ENCODE measurements at places on chromosomes 1 and 21. TPM values are rescaled to one million over a fixed set of nuclear protein-coding genes. Genes with fewer than 3 reads are reported as not detected.

- H3K4me1 ChIP-seq, result peaks cover 6% of the 10 kb centered on the region
- no peak overlapping the region for H3K27ac ChIP-seq
- no peaks in the 10 kb centered on the region for H3K27me3 ChIP-seq
- H3K4me3 ChIP-seq, result no peak overlapping the region
- no peak for DNase-seq
Observed at GRCh38 chr21:42148584-42148983, 70.4 kb upstream of the ABCG1 start.

DNA sequence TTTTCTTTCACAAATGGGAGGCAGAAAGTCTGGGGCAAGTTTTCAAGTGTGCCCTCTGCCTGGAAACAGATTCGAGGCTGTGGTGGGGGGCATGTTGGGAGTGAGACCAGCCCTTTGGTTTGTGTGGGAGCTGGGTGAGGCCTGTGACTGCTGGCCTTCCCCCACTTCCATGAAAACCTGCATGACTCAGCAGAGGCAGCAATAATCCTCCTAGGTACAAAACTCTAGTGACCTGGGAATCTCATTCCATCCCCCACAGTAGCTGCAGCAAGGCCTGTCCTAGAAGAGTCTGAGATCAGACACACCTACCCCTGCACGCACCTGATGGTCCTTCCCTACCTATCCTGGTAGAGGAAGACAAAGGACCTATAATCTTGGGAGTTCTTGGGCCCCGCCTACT is 42.1 kb upstream of the KIAA0040 start:
- H3K4me1 ChIP-seq, result no peaks in the 10 kb centered on the region
- no peak for DNase-seq
- no peak overlapping the region for H3K4me3 ChIP-seq
- no peak overlapping the region for H3K27ac ChIP-seq

GRCh38 chr1:226602186-226603021 is 53.8 kb downstream of the STUM start:
- H3K4me1 ChIP-seq, result peaks cover 36% of the 10 kb centered on the region
- no peaks in the 10 kb centered on the region for H3K36me3 ChIP-seq
- 0 out of 2 replicates have a peak overlapping the region, but pooled peaks have one; percentile 13 for H3K27ac ChIP-seq
- H3K4me3 ChIP-seq, result no peak overlapping the region

- no peaks in the 10 kb centered on the region for H3K36me3 ChIP-seq
- no peak overlapping the region for H3K4me3 ChIP-seq
- H3K27me3 ChIP-seq, result no peaks in the 10 kb centered on the region
- no peak overlapping the region for H3K27ac ChIP-seq
- no peaks in the 10 kb centered on the region for H3K4me1 ChIP-seq
- DNase-seq, result no peak
Observed at GRCh38 chr21:25039461-25040380, 567.6 kb downstream of the MRPL39 start.

Gene LENEP
- total RNA-seq, result not detected

GRCh38 chr1:113197719-113198330 is 124.8 kb downstream of the LRIG2 start:
- H3K36me3 ChIP-seq, result no peaks in the 10 kb centered on the region
- H3K27ac ChIP-seq, result no peak overlapping the region
- H3K4me1 ChIP-seq, result no peaks in the 10 kb centered on the region
- no peaks in the 10 kb centered on the region for H3K27me3 ChIP-seq

GRCh38 chr1:209527993-209528717 is 55.4 kb upstream of the CAMK1G start:
- no peaks in the 10 kb centered on the region for H3K36me3 ChIP-seq
- H3K27me3 ChIP-seq, result no peaks in the 10 kb centered on the region
- no peaks in the 10 kb centered on the region for H3K4me1 ChIP-seq
- no peak overlapping the region for H3K27ac ChIP-seq
- no peak overlapping the region for H3K4me3 ChIP-seq

Gene SRP9
- total RNA-seq, result 735 TPM

DNA sequence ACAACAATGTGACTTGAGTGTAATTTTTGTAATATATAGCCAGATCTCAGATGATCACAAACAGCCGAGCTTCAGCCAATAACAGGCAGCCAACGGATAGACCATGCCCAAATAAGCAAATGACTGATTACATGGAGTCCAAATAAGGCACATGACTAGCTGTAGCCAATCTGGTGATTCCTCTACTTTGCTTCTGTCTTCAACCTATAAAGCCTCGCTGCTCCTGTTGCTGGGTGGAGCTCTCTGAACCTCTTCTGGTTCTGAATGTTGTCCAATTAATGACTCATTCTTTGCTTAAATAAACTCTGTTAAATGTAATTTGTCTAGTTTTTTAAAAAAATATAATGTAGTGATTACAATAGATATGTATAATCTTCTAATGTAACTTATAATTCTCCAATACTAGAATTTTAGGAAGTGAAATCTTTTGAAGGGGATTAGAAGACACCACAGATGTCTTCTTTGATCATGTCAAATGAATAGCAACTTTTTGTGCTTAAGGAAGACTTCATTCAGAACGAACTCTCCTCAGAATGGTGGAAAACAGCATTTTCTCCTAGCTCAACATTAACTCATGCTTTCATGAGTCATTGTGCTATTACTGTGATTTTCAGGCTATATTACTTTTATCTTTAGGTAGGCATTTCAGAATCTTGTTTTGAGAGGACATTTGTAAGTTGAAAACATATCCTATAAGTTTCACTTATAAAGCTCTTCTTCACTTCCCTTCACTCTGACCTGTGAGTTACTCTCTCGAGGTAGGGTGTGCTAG is 857.8 kb upstream of the B3GALT2 start:
- peak overlapping the region; percentile 25 for H3K27ac ChIP-seq
- H3K4me1 ChIP-seq, result peaks cover 18% of the 10 kb centered on the region
- no peak for DNase-seq
- H3K27me3 ChIP-seq, result no peaks in the 10 kb centered on the region
- H3K4me3 ChIP-seq, result no peak overlapping the region

Gene EPHA10
- not detected for total RNA-seq

DNA sequence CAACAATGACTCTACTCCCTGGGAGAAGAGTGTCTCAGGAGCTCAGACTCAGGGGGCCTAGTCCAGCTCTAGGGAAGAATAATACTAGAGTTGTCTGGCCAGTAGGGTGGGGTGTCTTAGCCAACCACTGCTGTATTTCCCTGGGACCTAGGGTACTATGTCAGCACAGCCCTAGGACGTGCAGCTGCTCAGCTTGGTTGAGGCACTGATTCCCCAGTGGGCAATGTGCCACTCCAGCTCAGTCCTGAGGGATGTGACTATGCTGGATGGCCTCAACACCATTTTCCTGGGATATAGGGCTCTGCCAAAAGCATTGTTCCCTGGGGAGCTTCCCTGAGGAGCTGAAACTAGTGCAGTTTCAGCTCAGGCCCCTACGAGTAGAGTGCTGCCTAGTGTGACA is 47.4 kb downstream of the TNN start:
- H3K4me3 ChIP-seq, result no peak overlapping the region
- H3K36me3 ChIP-seq, result no peaks in the 10 kb centered on the region
- no peaks in the 10 kb centered on the region for H3K4me1 ChIP-seq
- H3K27me3 ChIP-seq, result no peaks in the 10 kb centered on the region
- DNase-seq, result no peak

DNA sequence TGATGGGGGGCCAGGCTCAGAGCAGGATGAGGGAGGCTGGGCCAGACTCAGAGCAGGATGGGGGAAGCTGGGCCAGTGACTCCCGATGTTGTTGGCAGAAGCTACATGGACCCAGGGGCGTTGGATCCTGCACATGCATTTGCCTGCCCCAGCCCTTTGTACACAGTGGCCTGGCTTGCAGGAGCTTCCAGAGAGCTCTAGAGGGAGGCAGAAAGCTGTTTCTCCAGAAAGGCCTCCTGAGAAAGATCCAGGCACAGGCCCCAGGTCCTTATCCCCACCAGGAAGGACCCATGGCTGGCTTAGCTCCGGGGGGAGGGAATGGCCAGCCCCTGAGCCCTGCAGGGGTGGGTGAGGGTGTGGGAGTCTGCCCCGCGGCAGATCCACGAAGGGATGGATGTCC is 106.6 kb upstream of the ACTRT2 start:
- H3K27ac ChIP-seq, result no peak overlapping the region
- DNase-seq, result no peak
- H3K4me1 ChIP-seq, result no peaks in the 10 kb centered on the region
- no peaks in the 10 kb centered on the region for H3K27me3 ChIP-seq

GRCh38 chr1:200376528-200376927 is 33.3 kb downstream of the ZNF281 start:
- H3K36me3 ChIP-seq, result no peaks in the 10 kb centered on the region
- H3K27me3 ChIP-seq, result no peaks in the 10 kb centered on the region
- no peak for DNase-seq
- no peak overlapping the region for H3K27ac ChIP-seq
- H3K4me3 ChIP-seq, result no peak overlapping the region
- H3K4me1 ChIP-seq, result peaks cover 60% of the 10 kb centered on the region

DNA sequence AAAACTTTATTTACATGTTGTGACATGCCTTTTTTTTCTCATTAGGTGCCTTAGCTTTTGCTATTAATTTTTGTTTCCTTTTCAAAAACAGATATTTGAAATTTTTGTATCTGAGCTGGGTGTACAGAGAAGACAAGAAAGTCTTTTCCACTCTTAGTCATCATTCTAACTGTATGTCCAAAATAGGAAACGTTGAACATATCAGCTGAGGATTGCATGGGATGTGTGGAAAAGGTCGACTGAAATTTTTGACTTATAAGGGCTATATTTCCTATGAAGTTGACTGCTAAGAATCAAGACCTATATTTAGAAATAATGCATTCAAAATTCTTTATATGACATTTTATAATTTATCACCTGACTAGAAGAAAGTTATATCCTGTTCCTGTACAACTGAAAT is 270.0 kb upstream of the ZRANB2 start:
- no peaks in the 10 kb centered on the region for H3K4me1 ChIP-seq
- no peaks in the 10 kb centered on the region for H3K27me3 ChIP-seq
- DNase-seq, result no peak
- H3K4me3 ChIP-seq, result no peak overlapping the region
- no peak overlapping the region for H3K27ac ChIP-seq

GRCh38 chr1:186896211-186896610 is 67.5 kb downstream of the PLA2G4A start:
- H3K4me3 ChIP-seq, result no peak overlapping the region
- H3K27me3 ChIP-seq, result no peaks in the 10 kb centered on the region
- no peaks in the 10 kb centered on the region for H3K4me1 ChIP-seq
- no peaks in the 10 kb centered on the region for H3K36me3 ChIP-seq
- no peak overlapping the region for H3K27ac ChIP-seq

DNA sequence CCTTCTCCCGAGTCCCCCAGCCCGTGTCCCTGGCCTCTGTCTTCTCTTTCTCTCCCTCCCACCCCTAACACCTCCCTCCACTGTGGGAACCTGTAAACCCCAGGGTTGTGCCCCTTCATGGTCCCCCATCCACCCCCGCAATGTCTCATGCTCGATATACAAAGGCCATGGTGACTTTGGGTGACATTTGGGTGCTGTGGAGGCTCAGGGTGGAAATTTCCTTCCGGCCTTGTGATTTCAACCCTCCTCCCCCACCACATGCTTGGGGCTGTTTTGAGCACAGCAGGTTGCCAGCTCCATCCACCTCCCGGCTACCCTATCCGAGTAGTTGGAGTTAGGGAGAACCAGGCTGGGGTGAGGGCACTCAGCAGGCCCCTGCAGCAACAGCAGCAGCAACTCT is 25.7 kb upstream of the VPS13D start:
- DNase-seq, result no peak
- H3K4me1 ChIP-seq, result no peaks in the 10 kb centered on the region
- no peak overlapping the region for H3K27ac ChIP-seq
- no peaks in the 10 kb centered on the region for H3K36me3 ChIP-seq
- H3K4me3 ChIP-seq, result no peak overlapping the region

GRCh38 chr1:208150833-208151458 is 93.2 kb downstream of the PLXNA2 start:
- peaks cover 7% of the 10 kb centered on the region for H3K4me1 ChIP-seq
- H3K36me3 ChIP-seq, result peaks cover 6% of the 10 kb centered on the region
- no peaks in the 10 kb centered on the region for H3K27me3 ChIP-seq
- H3K4me3 ChIP-seq, result no peak overlapping the region
- no peak for DNase-seq

DNA sequence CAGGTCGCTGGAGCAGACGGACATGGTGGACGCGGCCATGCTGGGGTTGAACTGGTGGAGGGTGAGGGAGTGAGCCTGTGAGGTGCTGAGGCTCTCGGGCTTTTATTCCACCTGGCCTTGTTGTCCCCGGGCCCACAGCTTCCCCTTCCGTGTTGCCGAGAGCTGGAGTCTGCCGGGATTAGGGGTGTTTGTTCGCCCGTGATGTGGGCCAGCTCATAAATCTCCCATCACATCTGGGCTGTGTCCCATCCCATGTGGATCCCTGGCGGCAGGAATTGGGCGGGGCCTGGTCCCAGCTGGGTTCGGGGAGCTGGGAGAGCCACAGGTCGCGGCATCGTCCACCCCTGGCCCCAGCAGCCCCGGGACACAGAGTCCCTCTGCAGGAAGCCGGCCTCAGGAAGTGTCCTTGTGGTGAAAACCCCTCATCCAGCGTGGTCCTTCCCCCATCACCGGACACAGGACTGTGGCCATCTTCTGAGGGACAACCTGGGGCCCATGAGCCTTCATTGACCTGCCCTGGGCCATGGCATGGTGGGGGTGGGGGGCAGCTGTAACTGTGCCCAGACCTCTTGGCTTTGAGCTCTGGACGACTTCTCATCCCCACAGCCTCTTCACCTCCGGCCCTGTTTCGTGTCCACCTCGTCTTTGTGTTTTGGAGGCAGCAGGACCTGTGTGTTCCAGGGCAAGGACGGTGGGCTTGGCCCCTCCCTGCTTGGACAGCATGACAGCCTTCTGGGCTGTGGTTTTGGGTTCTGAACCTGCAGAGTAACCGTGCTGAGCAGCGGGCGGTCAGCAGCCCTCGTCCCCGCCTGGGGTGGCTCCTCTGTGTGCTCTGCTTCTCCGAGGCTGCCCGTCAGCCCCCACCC is at the start of gene KRTAP10-6:
Gene KRTAP10-6, minus strand, starts transcription at position 60 of the 866 bp plus-strand sequence. Its CDS starts 21 bp downstream, at position 39.
- no peaks in the 10 kb centered on the region for H3K4me1 ChIP-seq
- no peak within 1 kb of the TSS for H3K4me3 ChIP-seq
- 0 out of 2 replicates have a peak, but pooled peaks cover 6% of the 10 kb centered on the region for H3K27me3 ChIP-seq
- peak; percentile 36 for DNase-seq
- H3K36me3 ChIP-seq, result no peaks in the 10 kb centered on the region

GRCh38 chr1:77476475-77476874 is 194.7 kb downstream of the AK5 start:
- H3K36me3 ChIP-seq, result no peaks in the 10 kb centered on the region
- H3K4me1 ChIP-seq, result peaks cover 14% of the 10 kb centered on the region
- no peak overlapping the region for H3K4me3 ChIP-seq
- H3K27me3 ChIP-seq, result no peaks in the 10 kb centered on the region
- no peak for DNase-seq

GRCh38 chr1:198725090-198725489 is 86.2 kb downstream of the PTPRC start:
- H3K4me3 ChIP-seq, result no peak overlapping the region
- H3K36me3 ChIP-seq, result no peaks in the 10 kb centered on the region
- no peaks in the 10 kb centered on the region for H3K4me1 ChIP-seq
- no peak overlapping the region for H3K27ac ChIP-seq
- no peaks in the 10 kb centered on the region for H3K27me3 ChIP-seq

Data from SJSA1 (cell line).